ENCODE measurements at places on chromosomes 5 and 9.

- no peak for DNase-seq
Measured at GRCh38 chr5:98102936-98103335, 670.5 kb upstream of the RGMB start.

GRCh38 chr9:35499029-35499700 lies 9.3 kb downstream of the RUSC2 start:
- no peak for DNase-seq

DNA sequence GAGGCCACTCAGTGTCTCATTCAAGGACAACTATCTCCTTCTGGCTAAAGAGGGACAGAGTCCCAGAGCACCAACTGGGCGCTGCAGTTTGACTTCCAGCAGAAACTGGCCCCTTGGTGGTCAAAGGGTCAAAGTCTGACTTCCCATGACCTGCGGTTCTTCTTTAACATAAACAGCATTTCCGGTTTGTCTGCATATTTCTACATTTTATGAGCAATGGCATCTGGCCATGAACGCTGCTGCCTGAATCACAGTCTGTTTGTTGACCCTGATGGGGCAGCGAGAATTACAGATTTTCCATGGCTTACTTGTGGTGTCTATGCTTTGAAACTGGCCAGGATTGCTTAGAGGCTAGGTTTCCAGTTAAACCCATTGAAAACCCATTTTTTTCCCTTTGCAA lies 1.3 kb downstream of the TNFSF15 start:
- DNase-seq: no peak

- no peak for DNase-seq
Measured at GRCh38 chr9:21030389-21031035, 928 bp downstream of the HACD4 start.

DNA sequence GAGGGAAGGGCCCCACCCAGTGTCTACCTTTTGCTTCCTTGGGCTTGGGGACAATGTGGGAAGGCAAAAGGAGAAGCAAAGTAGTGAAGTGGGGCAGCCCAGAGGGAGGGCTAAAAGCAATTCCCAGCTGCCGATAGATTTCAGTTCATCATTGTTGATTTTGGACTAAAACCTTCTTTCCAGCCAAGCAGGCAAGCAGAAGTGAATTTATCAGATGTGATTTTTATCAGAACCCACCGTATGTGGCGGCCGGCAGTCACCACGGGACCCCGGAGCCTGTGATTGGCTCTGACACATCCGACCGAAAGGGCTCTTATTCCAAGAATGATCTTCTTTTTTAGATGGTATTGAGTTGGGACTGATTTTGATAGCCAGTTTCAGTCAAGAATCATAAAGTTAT lies 559.9 kb downstream of the PSAT1 start:
- DNase-seq: no peak

- DNase-seq: no peak
Measured at GRCh38 chr9:111938427-111938800, 41.8 kb downstream of the UGCG start.
